ENCODE measurements at places on chromosomes 6 and 20.

- no peak for DNase-seq
These were observed 23.7 kb downstream of the RMND1 start for GRCh38 chr6:151428093-151428735.

- no peak for DNase-seq
These were observed 8.4 kb downstream of the ZNF831 start for GRCh38 chr20:59171986-59172385.

DNA sequence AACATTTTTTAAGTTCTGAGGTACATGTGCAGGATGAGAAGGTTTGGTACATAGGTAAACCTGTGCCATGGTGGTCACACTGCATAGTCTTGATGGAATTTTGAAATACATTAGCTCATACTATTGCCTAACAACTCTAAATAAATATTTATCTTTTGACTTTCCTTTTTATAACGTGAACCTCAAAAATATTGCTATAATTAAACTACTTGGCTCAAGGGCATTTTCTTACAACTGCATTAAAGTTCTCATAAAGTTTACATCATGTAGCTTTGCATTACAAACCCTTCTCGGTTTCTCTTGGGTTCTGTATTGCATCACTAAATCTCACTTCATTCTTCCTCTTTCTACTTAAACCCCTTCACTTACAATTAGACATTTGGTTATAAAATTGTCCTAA is 636.0 kb upstream of the PTCHD4 start:
- no peak for DNase-seq

GRCh38 chr6:116779573-116780164 is 14.2 kb upstream of the FAM162B start:
- no peak for DNase-seq

- no peak for DNase-seq
These were observed 904.5 kb downstream of the GRIK2 start for GRCh38 chr6:102298051-102298450.

DNA sequence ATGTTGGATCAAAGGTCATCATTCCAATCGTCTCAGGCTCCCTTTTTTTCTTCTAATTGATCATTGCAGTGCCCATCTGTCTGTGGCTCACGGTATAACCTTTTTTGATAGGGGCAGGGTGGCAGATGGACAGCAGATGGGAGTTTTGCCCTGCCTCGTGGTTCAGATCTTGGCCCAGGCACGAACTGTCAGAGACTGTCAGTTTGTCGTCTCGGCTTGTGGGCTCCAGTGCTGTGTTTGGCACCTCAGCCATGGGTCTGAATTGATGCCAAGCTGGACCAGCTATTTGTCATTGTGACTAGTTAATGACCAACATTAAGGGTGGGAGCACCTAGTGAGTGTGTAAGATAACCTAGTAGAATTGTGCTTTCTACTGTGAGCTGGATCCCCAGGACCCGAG is 197.6 kb downstream of the PRL start:
- DNase-seq: no peak
